Breast epithelium (tissue), 4 donors: ENCODE measurements at places on chromosomes 2 and 18. TPM values are rescaled to one million over a fixed set of nuclear protein-coding genes. Genes with fewer than 3 reads are reported as not detected.

GRCh38 chr2:1945819-1946218 is 201.5 kb upstream of the PXDN start:
- DNase-seq: no peak

- DNase-seq: no peak
These were observed 8.5 kb downstream of the ZNF516 start for GRCh38 chr18:76486574-76486973.

GRCh38 chr2:240435457-240435947 is at the start of gene GPC1:
TSS of gene GPC1 (plus strand) at chr2:240435663. CDS start at chr2:240435919, 256 bp downstream.
- DNase-seq: no peak

DNA sequence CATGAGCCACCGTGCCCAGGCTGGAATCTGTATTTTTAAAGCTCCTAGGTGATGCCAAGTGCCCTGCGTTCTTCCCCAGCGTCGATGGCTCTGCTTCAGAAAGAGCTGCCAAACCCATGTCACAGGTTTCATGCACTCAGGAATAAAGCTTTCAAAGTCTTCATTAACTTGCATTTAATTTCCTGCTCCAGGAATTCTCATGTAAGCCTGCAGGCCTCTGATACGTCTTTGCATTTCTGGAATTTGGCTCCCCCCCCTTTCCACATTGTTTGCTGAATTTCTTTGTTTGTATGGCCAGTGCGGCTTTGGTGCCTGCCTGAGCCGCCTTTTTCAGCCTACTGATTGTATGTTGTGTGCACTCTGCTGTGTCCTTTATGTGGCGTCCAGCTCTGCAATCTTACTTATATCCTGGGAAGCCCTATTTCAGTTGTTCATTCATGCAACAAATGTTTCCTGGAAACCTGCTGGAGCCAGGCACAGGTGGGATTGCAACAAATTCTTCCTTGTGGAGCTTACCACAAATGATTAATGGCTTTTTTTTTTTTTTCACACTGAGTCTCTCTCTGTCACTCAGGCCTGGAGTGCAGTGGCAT is 17.9 kb upstream of the OTOF start:
- DNase-seq: no peak

Gene ZNF892
- total RNA-seq: 8.6 TPM
